ENCODE measurements at places on chromosomes 7 and 10.

DNA sequence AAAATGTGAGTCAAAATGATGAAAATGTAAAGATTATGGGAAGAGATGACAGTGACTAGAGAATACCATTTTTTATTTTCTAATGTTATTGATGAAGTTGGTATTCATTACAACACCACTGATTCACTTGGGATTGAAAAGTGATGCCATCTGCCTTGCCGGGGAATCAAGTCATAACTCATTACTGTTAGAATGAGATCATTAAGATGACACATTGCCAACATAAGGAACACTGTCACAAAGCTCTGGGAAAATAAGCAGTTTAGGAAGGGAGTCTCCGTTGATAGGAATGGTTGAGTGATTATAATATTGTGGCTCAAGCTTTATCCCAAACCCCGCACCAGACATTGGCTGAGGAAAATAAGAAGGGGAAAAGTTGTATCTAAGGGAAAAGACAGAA, 121.5 kb upstream of the PLPP4 start:
- DNase-seq: no peak

- no peak for DNase-seq
Observed at GRCh38 chr10:75774783-75775490, 343.5 kb downstream of the LRMDA start.

- DNase-seq: no peak
Observed at GRCh38 chr7:151226560-151226874, 488 bp downstream of the ABCF2 start.

- no peak for DNase-seq
Observed at GRCh38 chr10:22503315-22504088, 158.2 kb downstream of the SPAG6 start.

GRCh38 chr7:17183630-17184328, 114.7 kb upstream of the AHR start:
- DNase-seq: peak; percentile 38

- no peak for DNase-seq
Observed at GRCh38 chr10:35657621-35658020, 15.5 kb upstream of the FZD8 start.
